Activated naive CD8-positive, alpha-beta T cell treated with anti-CD3 and anti-CD28 coated beads for 36 hours (primary cell): ENCODE measurements at places on chromosomes 3 and 15. TPM values are rescaled to one million over a fixed set of nuclear protein-coding genes. Genes with fewer than 3 reads are reported as not detected.

The TMEM202 gene
- not detected for total RNA-seq

The DNAH12 gene
- total RNA-seq: 0.08 TPM

The IL5RA gene
- total RNA-seq: not detected

The NUSAP1 gene
- total RNA-seq: 165 TPM

The PLSCR2 gene
- not detected for total RNA-seq

The SGO1 gene
- 25.6 TPM for total RNA-seq

The ARL14 gene
- total RNA-seq: not detected

The PIGBOS1 gene
- 14.4 TPM for total RNA-seq

- H3K4me3 ChIP-seq: no peak overlapping the region
- no peaks in the 10 kb centered on the region for H3K4me1 ChIP-seq
- H3K36me3 ChIP-seq: no peaks in the 10 kb centered on the region
- no peak for DNase-seq
- no peaks in the 10 kb centered on the region for H3K27me3 ChIP-seq
- no peak overlapping the region for H3K27ac ChIP-seq
These were observed 1036.5 kb downstream of the ROBO2 start for GRCh38 chr3:78076379-78076778.

DNA sequence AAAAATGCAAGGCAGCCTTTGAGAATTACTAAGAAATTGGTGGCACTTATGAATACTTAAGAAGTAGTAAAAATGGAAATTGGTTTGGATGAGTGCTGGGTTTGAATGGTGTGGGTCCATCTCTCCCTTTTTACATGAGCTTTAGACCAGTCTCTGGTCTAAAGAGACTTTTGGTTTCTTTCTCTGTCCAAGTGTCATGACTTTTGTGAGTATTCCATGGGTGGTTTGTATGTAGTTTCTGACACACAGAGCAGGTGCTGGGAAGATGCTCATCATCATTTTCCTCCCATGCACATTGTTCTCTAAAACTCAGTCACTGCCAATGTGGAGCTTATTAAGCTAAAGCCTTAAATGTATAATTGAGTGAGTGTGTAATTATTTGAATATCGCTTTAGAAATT is 63.5 kb downstream of the KAT2B start:
- H3K27me3 ChIP-seq: no peaks in the 10 kb centered on the region
- H3K36me3 ChIP-seq: peaks cover 3% of the 10 kb centered on the region
- H3K4me1 ChIP-seq: peaks cover 39% of the 10 kb centered on the region
- peak overlapping the region; percentile 93 for H3K27ac ChIP-seq
- peak overlapping the region; percentile 71 for H3K4me3 ChIP-seq
- no peak for DNase-seq

DNA sequence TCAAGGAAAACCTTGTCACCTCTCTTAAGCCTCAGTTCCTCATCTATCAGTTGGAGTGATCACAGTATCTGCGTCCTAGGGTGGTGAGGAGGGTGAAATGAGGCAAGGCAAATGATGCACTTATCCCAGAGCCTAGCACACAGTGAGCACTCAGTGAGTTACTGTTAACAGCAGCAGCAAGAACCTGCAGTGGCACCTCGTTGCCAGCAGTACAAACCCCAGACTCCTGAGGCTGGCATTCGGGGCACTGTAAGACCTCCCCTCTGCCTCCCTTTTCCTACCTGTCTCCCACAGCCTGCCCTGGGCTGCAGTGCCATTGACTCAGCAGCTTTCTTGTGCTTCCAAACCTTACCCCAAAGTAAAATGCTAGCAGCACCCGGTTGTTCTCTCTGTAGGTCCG is 82.9 kb upstream of the EIF1B start:
- H3K4me1 ChIP-seq: no peaks in the 10 kb centered on the region
- no peak for DNase-seq
- peaks cover 4% of the 10 kb centered on the region for H3K36me3 ChIP-seq
- H3K27me3 ChIP-seq: no peaks in the 10 kb centered on the region
- no peak overlapping the region for H3K4me3 ChIP-seq
- H3K27ac ChIP-seq: no peak overlapping the region

DNA sequence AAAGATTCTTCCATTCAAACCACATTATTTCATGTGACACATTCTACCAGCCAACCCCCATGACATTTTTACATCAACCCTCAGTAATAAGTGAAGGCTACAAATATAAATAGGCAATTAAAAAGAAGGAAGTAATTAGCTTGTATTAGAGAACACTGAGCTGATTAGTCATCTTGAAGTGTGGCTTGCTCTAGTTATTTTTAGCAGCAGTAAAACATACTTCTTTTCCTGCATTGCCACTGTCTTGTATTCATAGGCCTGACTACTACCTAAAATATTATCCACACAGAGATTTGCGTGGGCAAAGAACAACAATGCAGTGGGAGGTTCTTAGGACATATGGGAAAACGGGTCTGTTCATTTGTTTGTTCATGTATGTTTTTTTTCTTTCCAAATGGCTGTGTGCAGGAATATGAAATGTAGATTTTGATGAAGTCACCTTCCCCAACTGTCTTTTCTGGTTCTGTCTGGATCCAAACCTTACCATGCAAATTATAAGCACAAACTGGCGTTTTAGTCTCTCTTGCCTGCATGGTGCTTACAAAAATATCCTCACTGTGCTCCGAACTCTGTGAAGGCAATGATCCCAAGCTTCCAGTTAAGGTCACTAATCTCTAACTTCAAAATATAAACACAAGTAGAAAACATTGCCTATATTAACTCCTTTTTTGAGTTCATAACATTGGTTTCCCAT is 31.5 kb upstream of the TM4SF4 start:
- no peak overlapping the region for H3K27ac ChIP-seq
- DNase-seq: no peak
- H3K4me1 ChIP-seq: no peaks in the 10 kb centered on the region
- no peaks in the 10 kb centered on the region for H3K36me3 ChIP-seq

GRCh38 chr15:89457086-89457485 is 39.3 kb downstream of the RHCG start:
- DNase-seq: no peak
- no peak overlapping the region for H3K27ac ChIP-seq
- peaks cover 20% of the 10 kb centered on the region for H3K27me3 ChIP-seq
- H3K36me3 ChIP-seq: no peaks in the 10 kb centered on the region
- peaks cover under 1% of the 10 kb centered on the region for H3K4me1 ChIP-seq
- H3K4me3 ChIP-seq: no peak overlapping the region

DNA sequence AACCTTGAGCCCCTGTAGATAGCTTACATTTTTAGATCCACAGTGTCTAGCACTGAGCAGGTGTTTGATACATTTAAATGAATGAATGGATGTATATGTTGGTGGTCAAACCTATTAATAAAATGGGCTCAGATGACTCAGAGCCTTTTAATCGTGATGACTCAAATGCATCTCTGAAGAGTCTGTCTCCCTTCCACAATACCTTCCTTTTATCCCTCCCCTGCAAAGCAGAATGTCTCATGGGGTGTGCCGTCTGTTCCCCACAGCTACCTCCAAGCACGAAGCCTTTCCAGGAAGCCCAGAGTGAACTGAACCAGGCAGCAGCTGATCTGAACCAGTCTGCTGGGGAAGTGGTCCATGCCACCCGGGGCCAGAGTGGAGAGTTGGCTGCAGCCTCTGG is 303.5 kb upstream of the TPM1 start:
- H3K27ac ChIP-seq: no peak overlapping the region
- H3K27me3 ChIP-seq: no peaks in the 10 kb centered on the region
- H3K4me3 ChIP-seq: no peak overlapping the region
- peaks cover 6% of the 10 kb centered on the region for H3K4me1 ChIP-seq

GRCh38 chr3:60707452-60708020 is 543.7 kb downstream of the FHIT start:
- no peaks in the 10 kb centered on the region for H3K36me3 ChIP-seq
- DNase-seq: no peak
- H3K4me3 ChIP-seq: no peak overlapping the region
- H3K27me3 ChIP-seq: no peaks in the 10 kb centered on the region
- H3K4me1 ChIP-seq: no peaks in the 10 kb centered on the region

DNA sequence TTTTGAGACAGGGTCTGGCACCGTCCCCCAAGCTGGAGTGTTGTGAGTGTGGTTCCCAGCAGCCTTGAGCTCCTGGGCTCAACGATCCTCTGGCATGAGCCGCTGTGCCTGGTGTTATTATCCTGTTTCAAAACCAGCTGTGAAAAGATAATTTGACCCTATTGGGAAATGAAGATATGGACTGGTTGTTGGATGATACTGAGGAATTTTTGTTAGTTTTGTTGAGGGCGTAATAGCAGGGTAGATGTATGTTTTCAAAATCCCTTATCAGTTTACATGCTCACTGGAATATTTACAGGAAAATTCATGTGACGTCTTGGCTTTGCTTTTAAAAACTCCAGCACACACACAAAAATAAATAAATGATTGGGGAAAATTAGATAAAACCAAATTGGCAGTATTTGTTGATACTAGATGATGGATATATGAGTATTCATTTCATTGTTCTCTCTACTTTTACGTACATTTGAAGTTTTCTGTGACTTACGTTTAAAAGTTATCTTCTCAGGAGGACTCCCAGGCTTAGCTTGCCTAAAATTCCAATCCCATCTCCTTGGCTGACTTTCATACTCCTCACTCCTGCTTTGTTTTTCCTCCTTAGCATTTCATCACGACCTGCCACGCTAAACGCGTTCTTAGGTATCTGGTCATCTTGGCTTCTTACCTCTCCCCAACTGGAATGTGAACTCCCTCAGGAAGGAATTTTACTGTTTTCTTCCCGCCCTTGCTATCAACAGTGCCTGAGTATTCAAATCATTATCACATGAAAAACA is 56.8 kb upstream of the TFRC start:
- H3K27me3 ChIP-seq: no peaks in the 10 kb centered on the region
- DNase-seq: no peak
- peaks cover 9% of the 10 kb centered on the region for H3K4me1 ChIP-seq
- H3K36me3 ChIP-seq: no peaks in the 10 kb centered on the region
- H3K27ac ChIP-seq: no peak overlapping the region

- H3K36me3 ChIP-seq: no peaks in the 10 kb centered on the region
- no peaks in the 10 kb centered on the region for H3K27me3 ChIP-seq
- DNase-seq: no peak
- H3K4me1 ChIP-seq: no peaks in the 10 kb centered on the region
These were observed 364.0 kb downstream of the CNTN6 start for GRCh38 chr3:1456781-1457311.

DNA sequence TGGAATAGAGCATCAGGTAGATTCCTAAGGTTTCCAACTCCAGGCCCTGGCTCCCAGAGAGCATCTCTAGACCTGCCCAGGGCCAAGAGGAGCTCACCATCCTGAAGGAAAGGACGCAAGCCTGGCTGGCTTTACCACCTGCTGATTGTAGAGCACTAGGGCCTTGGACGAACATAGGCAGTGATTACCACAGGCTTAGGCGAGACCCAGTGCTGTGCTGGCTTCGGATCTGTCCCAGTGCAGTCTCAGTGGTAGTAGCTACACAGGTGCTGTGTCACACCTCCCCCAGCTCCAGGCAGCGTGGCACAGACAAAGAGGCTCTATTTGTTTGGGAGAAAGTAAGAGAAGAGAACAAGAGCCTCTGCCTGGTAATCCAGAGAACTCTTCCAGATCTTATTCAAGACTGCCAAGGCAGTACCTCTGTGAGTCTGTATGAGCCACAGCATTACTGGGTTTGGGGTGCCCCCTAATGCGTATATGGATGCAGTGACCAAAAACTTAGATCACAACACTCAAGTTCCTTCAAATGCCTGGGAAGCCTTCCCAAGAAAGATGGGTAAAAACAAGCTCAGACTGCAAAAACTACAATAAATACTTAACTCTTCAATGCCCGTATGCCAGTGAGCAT is 25.4 kb downstream of the ISG20 start:
- no peaks in the 10 kb centered on the region for H3K36me3 ChIP-seq
- H3K4me1 ChIP-seq: peaks cover 39% of the 10 kb centered on the region
- H3K27ac ChIP-seq: peak overlapping the region; percentile 30
- peak; percentile 35 for DNase-seq
- no peaks in the 10 kb centered on the region for H3K27me3 ChIP-seq

GRCh38 chr3:13025778-13026518 is 47.3 kb downstream of the IQSEC1 start:
- H3K36me3 ChIP-seq: no peaks in the 10 kb centered on the region
- DNase-seq: no peak
- no peaks in the 10 kb centered on the region for H3K4me1 ChIP-seq
- H3K27ac ChIP-seq: no peak overlapping the region
- no peak overlapping the region for H3K4me3 ChIP-seq
- no peaks in the 10 kb centered on the region for H3K27me3 ChIP-seq

DNA sequence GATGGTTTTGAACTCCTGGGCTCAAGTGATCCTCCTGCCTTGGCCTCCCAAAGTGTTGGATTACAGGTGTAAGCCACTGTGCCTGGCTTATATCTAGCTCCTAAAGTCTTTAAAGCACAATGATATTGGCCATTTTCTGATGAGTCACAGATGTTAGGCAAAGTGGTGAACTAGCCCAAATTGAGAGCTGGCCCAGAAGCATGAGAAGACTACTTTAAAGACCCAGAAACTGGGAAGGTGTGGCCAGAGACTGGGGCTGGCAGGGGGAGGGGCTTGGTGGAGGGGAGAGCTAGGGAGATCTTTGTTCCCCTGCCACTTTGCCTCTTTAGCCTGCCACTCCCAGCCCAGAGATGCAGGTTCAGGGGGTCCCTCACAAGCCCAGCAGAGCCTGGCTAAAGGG is 21.6 kb downstream of the CHRNA3 start:
- no peak overlapping the region for H3K4me3 ChIP-seq
- peaks cover 4% of the 10 kb centered on the region for H3K4me1 ChIP-seq
- no peaks in the 10 kb centered on the region for H3K36me3 ChIP-seq

- H3K27ac ChIP-seq: no peak overlapping the region
- H3K36me3 ChIP-seq: no peaks in the 10 kb centered on the region
- no peaks in the 10 kb centered on the region for H3K4me1 ChIP-seq
These were observed 65.8 kb downstream of the SCN5A start for GRCh38 chr3:38583688-38584087.

DNA sequence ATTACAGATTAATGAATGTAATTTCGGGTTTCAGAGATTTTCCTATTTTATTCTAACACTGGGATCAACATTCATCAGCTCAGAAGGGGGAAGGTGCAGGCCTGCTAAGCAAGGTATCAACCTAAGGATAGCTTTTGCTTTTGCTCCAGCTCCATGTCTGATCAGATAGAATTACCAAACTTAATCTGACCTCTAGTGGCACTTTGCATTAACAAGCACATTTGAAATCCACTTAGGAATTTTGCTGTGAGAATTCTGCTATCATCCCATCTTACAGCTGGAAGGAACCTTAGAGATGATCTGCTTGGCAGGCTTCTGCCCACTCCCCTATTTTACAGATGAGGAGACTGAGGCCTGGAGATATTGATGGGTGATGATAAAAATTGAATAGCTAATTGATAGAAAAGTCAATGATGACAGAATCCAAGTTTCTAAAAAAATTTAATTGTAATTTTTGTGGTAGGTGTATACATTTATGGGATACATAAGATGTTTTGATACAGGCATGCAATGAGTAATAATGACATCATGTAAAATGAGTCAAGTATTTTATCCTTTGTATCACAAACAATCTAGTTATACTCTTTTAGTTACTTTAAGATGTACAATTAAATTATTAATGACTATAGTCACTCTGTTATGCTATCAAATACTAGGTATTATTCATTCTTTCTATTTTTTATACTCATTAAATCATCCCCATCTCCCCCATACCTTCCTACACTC is 209.2 kb upstream of the ZPLD1 start:
- H3K4me3 ChIP-seq: no peak overlapping the region
- peaks cover 4% of the 10 kb centered on the region for H3K27me3 ChIP-seq
- peaks cover 31% of the 10 kb centered on the region for H3K4me1 ChIP-seq
- DNase-seq: no peak
- peaks cover 1% of the 10 kb centered on the region for H3K36me3 ChIP-seq

- H3K4me1 ChIP-seq: peaks cover 8% of the 10 kb centered on the region
These were observed 9.3 kb downstream of the COLQ start for GRCh38 chr3:15512166-15512565.
